NCI-H2029 treated with DMSO at 0.1 percent for 48 hours (cell line): ENCODE measurements at places on chromosomes 2 and 18.
A peak's percentile ranks its signal among the peaks of the same experiment; 100 is the strongest.

- no peak for DNase-seq
These were observed 91.8 kb downstream of the PLEKHM3 start for GRCh38 chr2:207933396-207934065.

- DNase-seq, result no peak
These were observed 133.3 kb upstream of the HS6ST1 start for GRCh38 chr2:128452024-128452411.

DNA sequence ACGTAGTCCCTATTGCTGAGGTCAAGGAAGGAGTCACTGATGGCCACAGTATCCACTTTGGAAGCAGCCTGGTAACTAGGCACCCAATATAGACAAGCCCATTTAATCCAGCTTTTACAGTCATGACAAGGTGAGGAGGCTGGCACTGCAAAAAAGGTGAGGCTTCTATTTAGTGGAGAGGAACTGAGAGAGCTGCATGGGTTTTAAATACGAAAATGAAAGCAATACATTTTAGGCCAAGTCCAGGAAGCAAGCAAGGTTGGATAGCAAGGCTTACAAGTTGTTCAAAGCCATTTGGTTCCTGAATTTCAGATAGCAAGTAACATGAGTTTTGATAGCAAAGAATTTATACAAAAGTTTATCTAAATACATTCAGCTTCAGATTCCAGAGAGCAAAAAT lies 80.4 kb downstream of the SGPP2 start:
- no peak for DNase-seq

- no peak for DNase-seq
These were observed 27.6 kb upstream of the STAT1 start for GRCh38 chr2:191041418-191042161.

DNA sequence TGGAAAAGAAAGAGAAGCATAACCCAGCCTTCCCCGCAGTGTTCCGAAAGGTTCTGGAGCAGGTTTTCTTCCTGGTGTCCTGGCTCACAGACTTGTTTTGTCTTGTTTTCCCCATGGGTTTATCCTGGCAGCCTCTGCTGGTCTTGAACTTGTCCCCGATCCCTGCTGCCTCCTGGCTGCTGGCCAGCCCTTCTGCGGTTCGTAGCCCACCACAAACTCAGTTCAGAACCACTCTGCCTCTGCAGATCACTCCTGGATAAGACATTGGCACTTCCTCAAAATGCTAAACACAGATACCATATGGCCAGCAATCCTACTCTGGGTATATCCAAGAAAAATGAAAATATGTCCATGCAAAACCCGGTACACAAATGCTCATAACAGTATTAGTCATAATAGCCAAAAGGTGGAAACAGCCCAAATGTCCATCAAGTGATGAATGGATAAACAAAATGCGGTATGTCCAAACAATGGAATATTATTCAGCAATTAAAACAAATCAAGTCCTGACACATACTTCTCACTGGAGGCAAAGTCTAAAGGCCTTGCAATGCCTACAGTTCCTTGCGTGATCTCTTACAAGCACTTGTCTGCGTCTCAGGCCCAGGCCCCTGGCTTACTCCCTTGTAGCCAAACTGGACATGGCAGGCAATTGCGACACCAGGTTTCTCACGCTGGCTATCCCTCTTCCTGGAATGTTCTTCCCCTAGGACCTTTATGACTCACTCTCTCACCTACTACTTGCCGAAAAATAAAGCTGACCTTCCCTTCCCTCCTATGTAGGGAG lies 28.0 kb upstream of the ARHGEF4 start:
- no peak for DNase-seq

DNA sequence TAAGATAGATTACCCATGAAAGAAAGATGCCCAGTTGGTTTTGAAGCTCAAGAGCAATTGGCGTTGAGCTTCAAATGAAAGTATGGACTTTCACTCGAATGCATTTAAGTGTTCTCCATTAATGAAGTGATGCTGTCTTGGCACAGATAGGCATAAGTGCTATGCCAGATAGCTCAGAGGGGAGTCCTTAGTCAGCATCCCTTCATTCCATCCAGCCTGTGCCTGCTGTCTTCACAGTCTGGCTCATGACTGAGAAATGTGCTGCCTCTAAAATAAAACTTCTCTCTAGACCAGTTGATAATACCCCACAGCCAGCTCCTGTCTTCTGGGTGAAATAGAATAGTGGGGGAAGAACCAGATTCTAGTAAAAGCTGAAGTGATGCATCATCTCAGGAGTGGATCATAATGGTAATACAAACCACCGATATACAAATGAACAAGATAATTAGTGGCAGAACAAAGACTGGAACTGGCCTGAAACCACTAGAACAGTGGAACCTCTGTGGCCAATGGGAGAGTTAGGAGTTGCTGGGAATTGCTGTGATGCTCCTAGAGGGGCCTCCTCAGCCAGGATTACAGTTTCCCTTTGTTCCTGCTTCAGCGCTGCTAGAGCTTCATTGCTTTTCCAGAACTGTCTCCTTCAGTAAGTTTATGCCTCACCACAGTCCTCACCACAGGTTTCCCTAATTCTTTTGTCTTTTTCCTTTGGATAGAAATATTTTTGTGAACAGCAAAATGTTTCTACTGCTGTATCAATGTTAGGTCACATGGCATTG lies 359.3 kb downstream of the KIAA1328 start:
- DNase-seq, result no peak

- no peak for DNase-seq
These were observed 4.4 kb downstream of the DLX2 start for GRCh38 chr2:172098287-172098649.

DNA sequence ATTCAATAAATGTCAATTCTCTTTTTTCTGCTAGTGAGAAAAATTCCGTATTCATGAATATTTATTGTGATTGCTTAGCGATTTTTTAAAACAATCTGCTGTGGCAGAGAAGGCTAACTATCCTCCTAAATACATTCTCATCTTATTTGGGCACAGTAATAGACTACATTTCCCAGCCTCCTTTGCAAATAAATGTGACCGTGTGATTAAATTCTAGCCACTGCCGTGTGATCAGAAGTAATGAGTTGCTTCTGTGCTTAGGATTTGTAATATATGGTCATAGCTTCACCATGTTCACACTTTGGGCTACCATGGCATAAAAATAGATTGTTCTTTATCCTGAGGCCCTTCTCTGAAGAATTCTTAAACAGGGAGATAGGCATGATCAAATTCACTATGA lies 179.6 kb downstream of the FAM124B start:
- DNase-seq, result no peak

DNA sequence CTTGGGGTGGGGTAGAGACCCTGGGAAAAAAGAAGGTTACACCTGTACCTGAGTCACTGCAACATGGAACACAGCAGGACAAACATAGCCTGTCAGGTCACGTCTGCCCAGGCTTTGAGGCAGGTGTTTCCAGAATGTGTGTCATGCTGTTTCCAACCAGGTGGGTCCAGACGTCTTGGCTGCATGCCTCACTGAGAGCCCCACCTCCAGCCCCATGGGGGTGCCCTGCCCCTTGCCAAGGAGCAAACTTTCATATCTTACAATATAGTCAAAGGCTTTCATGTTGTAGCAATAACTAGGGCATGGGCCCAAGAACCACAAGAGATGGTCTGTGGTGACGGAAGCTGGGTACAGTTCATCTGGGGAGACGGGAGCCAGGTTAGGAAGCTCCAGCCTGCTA lies 499.7 kb downstream of the BCL11A start:
- DNase-seq, result no peak

DNA sequence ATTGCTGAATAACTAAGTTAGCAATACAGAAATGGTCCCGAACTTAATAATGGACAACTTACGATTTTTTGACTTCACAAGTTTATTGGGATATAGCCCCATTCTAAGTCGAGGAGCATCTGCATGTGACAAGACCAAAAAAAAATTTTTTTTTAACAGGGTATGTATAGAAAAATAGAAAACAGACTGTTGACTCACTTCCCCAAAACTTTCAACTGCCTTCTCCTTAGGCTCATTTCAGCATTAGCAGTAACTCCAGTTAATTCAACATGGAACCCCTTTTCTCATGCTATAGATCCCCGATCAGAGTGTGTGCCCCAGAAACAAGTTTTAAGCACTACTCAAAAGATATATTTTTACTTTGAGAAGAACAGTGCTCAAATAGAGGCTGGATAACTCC lies 5.4 kb downstream of the CD302 start:
- DNase-seq, result no peak

GRCh38 chr2:171348056-171348455 lies 85.7 kb downstream of the METTL8 start:
- no peak for DNase-seq

- no peak for DNase-seq
These were observed 194.3 kb downstream of the ANKRD30B start for GRCh38 chr18:14942275-14942674.

DNA sequence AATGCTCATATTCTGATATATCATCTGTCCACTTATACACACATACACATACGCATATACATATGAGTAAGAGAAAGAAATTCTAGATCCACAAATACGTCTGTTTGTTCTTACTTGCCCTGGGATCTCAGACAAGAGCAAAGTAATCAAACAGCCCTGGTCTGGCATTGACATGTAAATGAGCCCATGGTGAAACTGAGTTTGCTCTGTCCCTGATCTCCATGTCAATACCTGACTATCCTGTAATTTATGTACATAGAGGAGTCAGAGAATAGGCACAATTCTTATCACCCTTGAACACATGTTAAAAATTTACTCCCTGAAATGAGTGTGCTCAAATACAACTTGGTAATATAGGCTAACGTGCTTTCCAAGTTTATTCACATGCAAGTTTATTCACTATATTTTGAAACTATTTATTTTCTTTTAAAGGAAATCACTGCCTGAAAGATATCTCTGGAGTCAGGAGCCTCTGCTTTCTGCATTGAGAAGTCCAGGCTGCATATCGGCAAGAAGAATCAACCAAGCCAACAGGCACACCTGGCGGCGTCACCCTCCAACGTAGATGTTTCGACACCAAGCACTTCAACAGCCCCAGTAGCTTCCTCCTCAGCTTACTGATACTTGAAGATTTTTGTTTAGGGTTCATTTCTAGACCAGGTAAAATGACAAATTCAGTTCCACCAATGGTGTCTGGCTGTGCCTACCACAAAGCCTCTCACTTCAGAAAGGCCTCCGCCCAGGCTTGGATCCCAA lies 100.6 kb downstream of the CMPK2 start:
- DNase-seq, result peak; percentile 30

DNA sequence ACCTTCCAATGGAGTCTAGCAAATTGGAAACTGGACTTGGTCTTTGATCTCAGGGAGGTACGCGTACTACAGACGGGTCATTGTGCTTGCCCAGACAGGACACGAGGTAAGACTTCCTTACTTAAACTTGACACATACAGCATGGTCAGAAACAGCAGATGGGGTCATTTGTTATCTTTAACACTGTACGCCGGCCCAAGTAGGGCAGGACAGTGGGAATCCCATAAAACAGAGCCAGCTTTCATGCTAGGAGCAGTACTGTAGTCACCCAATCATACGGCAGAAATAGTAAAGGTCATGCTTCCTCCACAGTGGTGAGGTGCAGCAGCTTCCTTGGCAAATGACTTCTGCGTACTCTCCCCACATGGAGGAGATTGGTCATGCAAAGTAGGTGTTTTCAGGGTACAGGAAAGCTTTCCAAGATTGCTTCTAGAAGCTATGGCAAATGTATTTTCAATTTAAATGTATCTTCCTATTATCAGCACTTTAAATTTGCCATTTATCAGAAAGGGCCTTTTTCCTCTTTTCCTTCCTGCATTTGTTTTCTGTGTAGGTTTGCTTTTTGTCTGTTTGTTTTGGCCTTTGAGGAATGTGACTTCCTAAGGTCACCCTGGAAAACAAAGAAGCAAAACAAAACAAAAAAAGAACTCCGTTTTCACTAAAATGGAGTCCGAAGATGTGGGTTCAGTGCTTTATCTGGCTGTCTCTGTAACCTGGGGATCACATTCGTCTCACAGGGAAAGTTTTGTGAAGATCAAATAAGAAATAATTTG lies 74.0 kb upstream of the DSG1 start:
- no peak for DNase-seq
